LoVo (cell line): ENCODE measurements at places on chromosomes 4 and X.
A peak's percentile ranks its signal among the peaks of the same experiment; 100 is the strongest.

GRCh38 chr4:152095701-152096070 is 334.9 kb upstream of the GATB start:
- no peak for DNase-seq

DNA sequence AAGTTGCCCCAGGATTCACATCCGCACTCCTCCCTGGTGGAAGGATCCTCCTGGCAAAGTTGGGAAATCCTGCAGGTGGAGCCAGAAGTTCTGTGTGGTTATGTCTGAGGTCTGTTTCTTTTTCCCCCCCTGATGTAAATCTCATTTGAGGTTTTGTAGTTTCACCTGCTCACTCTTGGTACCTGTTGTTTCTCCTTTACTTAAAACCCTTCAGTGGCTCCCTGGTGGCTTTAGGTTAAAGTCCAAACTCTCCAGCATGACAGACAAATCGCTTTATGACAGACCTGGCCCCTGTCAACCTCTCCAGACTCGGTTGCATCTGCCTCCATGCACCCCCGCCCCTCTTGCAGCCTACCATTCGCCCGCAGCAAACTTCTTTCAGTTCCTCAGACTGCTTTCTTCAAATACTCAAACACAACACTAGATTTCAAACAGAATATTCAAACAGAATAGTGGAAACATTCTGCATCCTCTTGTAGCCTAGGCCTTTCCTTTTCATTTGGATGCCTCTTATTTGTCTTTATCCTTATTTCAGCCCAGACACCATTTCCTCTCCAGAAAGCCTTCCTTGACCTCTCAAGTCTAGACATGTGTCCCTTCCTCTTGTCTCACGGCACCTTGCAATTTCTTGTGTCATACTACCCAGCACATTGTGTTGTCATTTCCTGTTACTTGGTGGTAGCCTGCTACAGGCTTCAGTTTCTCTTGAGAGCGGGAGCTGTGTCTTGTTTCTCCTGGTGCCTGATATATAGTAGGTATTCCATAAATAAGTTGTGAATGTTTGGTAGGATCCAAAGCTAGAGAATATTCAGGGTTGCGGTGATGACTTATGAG is 24.8 kb downstream of the IL13RA1 start:
- DNase-seq, result no peak

DNA sequence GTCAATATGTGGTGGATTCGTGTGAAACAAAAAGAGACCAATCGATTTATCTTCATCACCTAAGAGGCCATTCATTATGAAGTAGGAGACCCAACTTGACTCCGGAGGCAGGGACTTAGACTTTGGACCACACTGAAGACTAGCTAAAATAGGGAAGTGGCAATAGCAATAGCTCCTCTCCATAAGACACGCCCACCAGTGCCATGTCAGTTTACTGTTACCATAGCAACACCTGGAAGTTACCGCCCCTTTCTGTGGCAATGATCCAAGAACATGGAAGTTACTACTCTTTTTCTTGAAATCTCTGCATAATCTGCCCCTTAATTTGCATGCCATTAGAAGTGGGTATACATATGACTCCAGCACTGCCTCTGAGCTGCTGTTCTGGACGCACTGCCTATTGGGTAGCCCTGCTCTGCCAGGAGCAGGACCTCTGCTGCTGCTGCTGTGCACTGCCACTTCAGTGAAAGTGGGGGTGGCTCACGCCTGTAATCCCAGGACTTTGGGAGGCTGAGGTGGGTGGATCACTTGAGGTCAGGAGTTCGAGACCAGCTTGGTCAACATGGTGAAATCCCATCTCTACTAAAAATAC is 163.2 kb downstream of the PRKX start:
- DNase-seq, result no peak

DNA sequence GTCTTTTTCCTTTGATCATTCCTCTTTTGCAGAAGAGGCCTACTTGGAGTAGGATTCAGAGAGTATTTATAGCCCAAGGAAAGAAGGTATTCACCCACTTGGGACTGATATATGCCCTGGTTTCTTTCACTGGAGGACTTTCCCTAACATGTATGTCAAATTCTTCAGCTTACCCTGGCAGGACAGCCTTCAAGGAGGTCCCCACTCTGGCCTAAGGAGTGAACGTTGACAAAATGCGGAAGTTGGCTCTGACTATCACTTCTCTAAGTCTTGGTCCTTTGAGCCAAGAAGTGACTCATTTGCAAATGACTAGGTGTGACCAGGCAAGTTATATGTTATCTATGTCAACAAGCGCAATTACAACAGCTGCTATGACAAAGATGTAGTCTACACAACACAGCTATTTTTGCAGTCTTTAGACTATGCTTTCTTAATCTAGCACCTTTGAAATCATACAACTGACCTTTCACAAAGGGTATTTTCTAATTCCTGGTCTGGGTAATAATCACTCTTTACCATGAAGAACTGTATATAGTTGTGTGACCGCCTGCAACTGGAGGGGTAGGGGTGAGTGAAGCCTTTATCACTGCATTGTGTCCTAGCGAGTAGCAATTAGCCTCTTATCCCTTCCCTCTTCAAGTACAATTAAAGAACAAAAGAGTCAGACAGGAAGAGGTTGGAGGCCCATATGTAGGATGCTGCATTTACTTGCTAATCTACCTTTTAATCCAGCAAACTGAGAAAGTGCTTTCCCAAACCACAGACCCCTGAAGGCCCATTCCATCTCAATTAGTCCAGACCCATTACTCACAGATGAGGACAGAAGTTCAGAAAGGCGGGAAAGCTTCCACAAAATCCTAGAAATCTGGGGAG is 50.1 kb downstream of the RASGEF1B start:
- DNase-seq, result peak; percentile 79

- DNase-seq, result no peak
These were observed 29.5 kb downstream of the FHDC1 start for GRCh38 chr4:152965611-152966010.

DNA sequence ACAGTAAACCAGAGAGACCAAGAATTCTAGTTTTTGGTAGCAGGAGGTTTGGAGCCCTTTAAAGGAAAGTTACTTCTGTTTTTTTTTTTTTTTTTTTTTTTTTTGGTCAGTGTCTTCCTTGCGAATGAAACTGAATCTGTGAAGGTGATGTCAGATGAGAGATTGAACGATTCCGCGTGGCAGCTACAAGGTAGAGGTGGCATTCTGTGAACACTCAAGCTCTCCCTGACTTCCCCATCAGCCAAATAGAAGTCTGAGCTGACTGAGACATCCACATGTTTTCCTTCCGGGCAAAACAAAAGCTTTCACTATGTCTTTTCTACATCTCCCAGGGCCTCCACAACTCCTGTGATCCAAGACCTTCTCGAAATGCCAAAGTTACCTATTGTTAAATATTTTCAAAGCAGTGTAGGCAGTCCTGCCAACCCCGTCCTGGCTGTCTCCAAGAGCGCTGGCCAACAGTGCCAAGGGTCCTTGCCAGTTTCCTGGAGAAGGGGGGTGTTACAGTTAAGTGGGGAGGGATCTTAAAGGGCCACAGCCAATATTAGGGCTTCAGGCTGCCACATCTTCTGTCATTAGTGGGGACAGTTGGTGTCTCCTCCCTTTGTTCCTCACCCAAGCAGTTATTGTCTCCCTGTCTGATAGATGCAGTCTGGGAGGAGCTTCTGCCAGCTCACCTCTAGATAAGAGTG is 102.9 kb upstream of the SLC34A2 start:
- DNase-seq, result no peak

DNA sequence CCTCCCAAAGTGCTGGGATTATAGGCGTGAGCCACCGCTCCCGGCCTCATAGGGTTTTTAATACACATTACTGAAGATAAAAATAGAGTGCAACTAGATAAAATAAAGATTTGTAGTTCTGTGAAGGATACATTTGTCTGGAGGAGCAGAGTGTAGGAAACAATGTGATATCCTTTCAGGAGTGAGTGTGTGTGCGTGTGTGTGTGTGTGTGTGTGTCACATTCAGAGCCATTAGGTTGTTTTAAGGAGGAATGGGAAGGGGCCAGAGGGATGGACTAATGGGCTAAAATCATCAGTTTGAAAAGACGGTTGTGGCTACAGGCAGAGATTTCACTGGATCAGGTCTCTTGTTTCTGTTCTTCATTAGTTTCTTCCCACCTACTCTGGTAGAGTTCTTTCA is 40.0 kb downstream of the RBPJ start:
- no peak for DNase-seq

DNA sequence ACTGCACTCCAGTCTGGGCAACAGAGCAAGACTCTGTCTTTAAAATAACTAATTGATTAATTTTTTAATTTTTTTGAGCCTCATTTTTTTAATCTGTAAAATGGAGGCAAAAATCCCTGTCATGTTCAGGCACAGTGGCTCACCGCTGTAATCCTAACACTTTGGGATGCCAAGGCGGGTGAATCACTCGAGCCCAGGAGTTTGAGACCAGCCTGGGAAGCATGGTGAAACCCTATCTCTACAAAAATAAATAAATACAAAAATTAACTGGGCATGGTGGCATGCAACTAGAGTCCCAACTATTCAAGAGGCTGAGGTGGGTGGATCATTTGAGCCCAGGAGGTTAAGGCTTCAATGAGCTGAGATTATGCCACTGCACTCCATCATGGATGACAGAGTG is 15.4 kb downstream of the AMTN start:
- no peak for DNase-seq

DNA sequence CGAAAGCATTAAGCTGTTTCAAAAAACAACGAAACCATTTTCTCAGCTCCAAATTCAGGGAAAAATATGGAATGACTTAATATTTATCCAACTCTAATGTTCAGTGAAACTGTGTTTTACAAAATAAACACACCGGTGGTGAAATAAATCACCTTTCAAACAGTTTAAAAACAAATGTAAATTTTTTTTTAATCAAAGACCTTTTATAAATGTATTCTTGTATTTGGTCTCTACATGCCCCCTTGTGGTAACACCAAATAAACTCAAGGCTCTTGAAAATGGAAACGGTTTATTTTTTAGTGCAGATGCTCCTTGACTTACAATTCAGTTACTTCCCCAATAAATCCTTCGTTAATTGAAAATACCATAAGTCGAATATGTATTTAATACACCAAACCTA is 45.8 kb upstream of the ITM2A start:
- peak; percentile 1 for DNase-seq

- no peak for DNase-seq
These were observed 13.6 kb downstream of the TNIP3 start for GRCh38 chr4:121150486-121150885.

GRCh38 chr4:64417974-64418373 is 8.7 kb upstream of the TECRL start:
- peak; percentile 8 for DNase-seq

- DNase-seq, result no peak
These were observed 8.2 kb downstream of the MED14 start for GRCh38 chrX:40727093-40727492.

DNA sequence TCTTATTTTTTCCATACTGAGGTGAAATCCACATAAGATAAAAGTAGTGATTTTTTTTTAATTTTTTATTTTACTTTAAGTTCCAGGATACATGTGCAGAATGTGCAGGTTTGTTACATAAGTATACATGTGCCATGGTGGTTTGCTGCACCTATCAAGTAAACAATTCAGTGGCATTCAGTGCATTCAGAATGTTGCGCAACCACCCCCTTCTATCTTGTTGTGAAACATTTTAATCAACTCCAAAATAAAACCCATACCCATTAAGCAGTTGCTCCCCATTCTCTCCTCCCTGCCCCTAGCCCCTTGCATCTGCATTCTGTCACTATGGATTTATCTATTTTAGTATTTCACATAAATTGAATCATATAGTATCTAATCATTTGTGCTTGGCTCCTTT is 121.2 kb downstream of the KLHL13 start:
- no peak for DNase-seq

- DNase-seq, result no peak
These were observed 9.4 kb downstream of the IL15 start for GRCh38 chr4:141645611-141646340.

- no peak for DNase-seq
These were observed 5.7 kb downstream of the ARL13A start for GRCh38 chrX:100975212-100975611.

DNA sequence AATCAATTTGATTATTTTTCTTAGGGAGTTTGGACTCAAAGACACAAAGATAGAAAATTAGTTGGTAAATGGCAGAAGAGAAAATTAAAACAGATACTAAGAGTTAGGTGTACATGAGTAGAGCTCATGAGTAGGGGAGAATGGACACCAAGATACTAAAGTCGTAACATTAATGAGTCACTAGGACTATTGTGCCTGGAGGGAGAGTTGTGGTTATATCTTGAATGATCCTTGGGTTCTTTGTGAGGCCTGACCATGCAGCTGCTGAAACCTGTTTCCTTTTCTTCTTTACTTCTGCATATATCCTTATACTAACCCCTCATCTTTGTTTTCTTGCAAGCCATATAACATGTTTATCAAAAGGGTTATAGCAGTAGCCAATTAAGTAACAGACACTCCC is 532.8 kb downstream of the RPA4 start:
- no peak for DNase-seq

DNA sequence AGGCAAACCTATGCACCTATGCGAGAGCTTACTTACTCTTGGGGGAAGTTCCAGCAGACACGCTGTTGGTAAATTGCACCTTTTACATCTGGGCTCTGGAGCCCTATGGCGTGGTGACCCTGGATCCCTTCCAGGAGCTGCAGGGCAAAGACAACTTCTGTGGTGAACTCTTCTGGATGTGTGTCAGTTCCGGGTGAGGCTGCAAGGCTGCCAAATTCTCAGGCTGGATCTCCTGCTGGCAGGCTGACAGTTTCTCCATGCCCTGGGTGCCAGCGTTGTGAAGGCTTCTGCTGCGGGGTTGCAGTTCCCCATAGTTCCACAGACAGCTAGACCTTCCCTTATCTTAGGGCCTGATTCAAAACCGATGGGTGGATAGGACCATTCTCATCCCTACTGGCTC is 37.9 kb downstream of the RAP2C start:
- DNase-seq, result peak; percentile 24

GRCh38 chr4:105632599-105632998 is 75.9 kb downstream of the INTS12 start:
- no peak for DNase-seq

- DNase-seq, result no peak
These were observed 240.1 kb upstream of the CTSO start for GRCh38 chr4:156193800-156194199.

GRCh38 chrX:276581-277201 is 4.5 kb upstream of the PLCXD1 start:
- DNase-seq, result no peak

DNA sequence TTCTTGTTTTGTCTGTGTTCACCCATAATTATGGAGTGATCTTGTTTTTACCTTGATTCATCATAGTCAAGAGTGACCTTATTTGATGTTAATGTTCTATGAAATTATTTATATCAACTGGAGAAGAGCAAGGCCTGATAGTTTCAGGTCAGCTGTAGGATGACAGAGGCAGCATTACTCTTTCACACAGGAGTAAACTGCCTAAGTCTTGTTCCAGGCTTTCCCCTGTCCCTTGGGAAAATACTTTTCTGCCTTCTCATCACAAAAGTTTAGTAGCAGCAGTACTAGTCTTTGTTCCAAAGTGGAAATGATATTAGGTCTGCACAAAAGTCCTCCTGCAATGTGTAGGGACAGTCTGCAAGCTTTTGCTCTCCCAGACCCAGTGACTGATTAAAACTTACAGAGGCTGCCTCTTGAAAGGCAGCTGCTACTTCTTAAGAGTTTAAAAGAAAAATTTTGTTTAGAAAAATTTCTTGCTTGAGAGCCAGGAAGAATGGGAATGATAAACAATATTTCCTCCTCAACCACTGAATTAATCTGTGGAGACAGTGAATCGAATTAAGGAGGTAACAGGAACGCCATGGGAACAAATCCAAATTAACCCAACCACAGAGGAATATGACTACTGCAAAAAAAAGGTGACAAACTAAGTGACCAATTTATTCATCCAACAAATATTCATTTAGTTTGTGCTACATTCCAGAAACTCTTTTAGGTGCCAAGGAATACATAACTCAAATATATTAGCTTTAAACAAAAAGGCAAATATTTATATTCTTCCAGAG is 991.4 kb upstream of the PABPC4L start:
- no peak for DNase-seq

- no peak for DNase-seq
These were observed 23.6 kb downstream of the GLRB start for GRCh38 chr4:157099506-157099905.
